ENCODE measurements at places on chromosomes 12 and 14.

- no peak for DNase-seq
Observed at GRCh38 chr14:75650253-75651058, 10.2 kb downstream of the ERG28 start.

DNA sequence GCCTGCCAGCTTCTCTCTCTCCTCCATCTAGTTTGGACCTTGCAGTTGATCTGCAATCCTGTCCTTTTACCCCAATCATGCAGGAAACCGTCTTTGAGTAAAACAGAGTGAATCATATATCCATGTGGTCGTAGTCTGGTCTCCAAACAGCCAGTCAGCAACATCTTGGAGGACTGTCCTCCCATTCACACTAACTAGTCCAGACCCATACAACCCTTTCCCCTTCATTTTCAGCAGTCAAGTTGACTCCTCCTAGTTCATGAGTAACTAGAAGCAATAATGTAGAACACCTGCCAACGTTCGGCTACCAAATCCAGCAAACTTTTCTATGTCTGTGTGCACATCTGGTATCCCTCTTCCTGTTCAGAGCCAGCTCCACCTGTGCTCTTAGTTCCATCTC, 10.8 kb upstream of the BIN2 start:
- DNase-seq, result no peak

GRCh38 chr12:117580718-117581062, 219.3 kb upstream of the NOS1 start:
- DNase-seq, result peak; percentile 94

DNA sequence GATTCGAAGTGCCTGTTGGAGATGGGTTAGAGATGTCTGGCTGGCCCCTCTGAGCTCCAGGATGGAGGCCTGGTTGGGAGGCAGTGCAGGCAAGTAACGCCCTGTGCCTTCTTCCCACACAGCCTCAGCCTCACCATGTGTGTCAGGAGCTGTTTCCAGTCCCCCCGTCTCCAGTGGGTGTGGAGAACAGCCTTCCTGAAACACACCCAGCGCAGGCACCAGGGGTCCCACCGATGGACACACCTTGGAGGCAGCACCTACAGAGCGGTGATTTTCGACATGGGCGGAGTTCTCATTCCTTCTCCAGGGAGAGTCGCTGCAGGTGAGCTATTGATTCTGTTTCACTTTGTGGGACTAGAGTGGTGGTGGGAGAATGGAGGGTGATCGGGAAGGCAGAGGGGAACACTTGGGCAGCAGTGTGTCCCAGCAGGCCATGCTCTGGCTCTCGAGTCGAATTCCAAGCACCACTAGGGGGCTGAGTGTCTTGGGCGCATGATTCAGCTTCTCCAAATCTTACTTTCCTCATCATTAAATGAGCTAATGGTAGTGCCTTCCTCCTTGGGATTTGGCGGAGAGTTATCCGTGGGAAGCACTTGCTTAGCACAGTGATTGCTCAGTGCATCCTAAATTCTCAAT, 6.8 kb downstream of the ACAD10 start:
- peak; percentile 16 for DNase-seq

- no peak for DNase-seq
Observed at GRCh38 chr14:76267322-76268046, 108.5 kb upstream of the ESRRB start.

DNA sequence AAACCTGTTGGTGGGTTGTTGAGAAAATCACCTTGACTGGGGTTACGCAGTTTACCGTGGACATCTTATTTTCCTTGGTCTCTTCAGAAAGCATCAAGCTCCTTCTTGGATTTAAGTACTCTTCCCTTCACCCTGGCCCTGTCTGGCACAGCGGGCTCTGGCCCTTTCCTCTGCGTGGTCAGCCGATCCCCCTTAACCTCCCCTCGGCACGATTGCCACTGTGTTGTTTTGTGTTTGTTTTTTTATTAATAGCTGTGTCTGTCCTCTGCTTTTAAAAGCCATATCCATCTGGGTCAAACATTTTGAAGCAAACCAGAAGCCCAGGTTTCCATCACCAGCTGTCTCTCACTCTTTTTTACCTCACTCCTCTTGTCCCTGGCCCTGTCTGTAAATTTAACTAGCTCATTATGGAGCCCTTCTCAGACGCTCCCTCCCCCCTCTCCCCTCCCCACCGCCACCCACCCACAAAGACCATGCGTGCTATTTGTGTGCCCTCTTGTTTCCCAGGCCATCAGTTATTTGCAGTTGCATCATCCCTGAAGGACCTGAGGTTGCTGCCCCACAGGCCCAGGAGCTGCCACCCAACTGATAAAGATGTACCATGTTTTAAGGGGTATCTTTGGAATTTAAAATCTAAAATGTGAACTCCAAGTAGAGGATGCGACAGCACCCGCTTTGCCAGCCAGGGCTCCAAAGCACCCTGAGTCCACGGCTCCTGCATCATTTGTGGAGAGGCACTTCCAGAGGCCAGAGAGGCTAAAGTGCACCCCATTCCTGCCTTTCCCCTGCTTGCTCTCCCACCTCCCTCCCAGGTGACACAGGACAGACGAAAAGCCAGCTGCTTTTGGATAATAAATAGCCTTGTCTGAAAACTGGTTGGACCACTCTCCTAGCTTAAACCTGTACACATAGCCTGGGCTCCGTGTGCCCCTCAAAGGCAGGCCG, 3.9 kb downstream of the BCL11B start:
- DNase-seq, result peak; percentile 71
